Mesothelial cell of epicardium (in vitro differentiated cells): ENCODE measurements at places on chromosomes 1 and 21.

DNA sequence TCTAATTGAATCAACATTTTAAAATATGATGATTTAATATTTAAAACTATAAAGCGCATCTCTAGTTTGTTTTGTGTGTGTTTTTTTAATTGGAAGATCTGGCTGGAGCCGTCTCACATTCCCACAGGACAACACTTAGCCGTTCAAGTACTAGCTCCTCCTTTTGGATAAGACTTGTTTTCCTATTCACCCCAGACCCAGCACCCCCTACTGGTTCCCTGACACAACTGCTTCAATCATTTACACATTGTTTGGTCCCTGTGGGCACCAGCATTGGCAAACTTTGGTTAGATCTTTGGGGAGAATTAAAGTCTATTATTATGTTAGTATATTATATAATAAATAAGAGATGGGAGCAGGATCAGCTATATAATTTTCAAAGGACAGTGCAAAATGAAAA, 34.5 kb downstream of the TYW3 start:
- no peak for DNase-seq

GRCh38 chr1:54099061-54099610, 45.7 kb downstream of the TCEANC2 start:
- DNase-seq, result no peak

DNA sequence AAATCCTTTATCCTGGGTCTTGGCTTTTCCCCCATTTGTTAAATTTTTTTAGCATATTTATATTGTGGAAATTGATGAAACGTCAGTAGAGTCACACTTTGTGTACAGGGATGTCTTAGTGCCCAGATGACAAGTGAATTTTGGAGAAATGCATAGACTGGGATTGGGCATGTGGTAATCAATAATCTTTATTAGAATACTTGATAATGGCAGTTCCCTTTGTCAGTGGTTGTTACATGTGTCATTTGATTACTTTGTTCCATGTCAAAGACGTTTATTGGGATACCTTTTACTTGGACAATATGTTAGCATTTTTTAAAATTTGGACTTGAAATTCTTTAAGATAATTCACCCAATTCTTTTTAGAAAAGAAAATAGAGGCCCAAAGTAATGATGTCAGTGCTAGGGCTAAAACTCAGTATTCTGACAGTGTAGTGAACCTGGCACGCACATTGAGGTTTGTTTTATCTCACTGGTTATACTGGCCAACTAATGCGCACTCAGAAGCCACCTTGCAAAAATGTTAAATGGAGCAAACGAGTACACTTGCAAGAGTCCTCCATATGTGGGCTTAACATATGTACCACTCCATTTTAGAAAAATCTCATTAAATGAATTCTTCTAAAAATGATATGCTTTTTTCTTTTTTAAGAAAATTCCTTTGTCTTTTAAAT, 9.2 kb downstream of the PRPF38B start:
- DNase-seq, result no peak

GRCh38 chr21:38982096-38982495, 176.4 kb downstream of the ETS2 start:
- DNase-seq, result no peak

- DNase-seq, result no peak
Measured at GRCh38 chr1:172697534-172698002, 38.7 kb downstream of the FASLG start.
